ENCODE measurements at places on chromosomes 3 and 15.
A peak's percentile ranks its signal among the peaks of the same experiment; 100 is the strongest.

DNA sequence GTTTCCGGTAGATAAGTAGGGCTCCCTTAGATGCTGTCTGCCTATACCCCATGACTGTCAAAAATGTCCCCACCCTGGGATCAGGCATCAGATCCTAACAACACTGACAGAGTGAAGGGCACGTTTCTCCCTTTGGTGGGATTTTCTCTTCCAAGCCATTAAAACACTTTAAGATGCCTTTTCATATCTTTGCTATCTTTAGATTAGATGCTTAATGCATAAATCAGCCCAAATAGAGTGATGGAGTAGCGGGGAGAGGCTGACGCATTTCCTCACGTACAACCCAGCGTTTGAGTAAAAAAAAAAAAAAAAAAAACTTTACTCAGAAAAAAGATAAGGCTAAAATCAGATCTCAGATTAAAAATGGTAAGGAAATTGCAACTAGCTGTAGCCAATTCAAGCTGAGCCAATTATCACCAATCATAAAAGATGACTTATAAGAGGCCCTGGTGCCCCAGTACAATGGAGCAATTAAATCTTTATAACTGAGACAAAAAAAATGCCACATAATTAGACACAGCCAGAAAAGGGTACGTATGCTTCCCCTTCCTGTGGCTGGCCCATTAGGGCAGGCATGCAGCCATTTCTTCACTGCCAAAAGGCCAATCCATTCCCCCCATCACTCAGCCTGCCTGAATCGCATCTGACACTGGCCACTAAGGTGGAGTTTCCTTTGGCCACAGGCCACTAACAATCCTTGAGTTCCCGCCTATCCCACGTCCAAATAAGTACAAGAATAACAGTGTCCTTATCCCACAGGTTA is 45.0 kb downstream of the RFTN1 start:
- DNase-seq = peak; percentile 22

GRCh38 chr3:45098310-45098709 is 47.9 kb downstream of the CDCP1 start:
- DNase-seq = no peak

DNA sequence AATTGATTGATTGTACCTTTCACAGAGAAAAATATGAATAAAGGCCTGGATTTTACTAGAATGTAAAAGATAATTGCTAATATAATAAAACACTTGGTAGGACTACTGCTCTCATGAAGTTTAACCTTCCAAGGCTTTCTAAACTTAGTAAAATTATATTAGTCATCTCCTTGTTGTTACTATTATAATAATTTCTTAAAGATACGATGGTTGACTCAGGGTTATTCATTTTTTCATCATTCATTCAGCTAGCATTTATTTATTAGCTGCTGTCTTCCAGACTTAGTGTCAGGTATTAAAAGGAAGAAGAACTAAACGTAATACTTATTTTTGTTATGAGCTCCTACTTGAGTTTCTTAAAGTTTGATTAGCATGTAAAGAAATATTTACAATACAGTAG is 771.6 kb upstream of the NR2F2 start:
- DNase-seq = no peak

- DNase-seq = no peak
Observed at GRCh38 chr15:80549654-80550053, 145.5 kb upstream of the ABHD17C start.

- DNase-seq = no peak
Observed at GRCh38 chr3:88267-88666, 108.3 kb upstream of the CHL1 start.
